ENCODE measurements at places on chromosomes 5 and 9.
A peak's percentile ranks its signal among the peaks of the same experiment; 100 is the strongest.

DNA sequence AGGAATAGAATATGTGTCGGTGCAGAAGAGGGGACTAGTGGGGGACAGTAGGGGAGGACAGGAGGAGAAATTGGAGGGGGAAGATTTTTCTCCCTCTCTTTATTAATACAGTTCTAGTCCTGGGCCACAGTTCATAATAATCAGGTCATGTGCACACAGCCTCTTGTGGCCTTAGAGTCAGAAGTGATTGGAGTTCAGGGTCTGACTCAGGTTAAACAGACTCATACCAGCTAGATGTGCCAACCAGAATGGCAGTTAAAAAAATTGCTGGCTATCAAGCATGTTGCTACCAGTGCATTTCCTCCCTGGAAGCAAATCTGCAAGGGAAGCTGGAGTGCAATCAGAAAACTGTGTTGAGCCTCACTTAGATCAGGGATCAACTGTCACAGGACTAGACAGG lies 132.7 kb upstream of the MAP1B start:
- no peak for DNase-seq

- peak; percentile 35 for DNase-seq
These were observed 1425.4 kb downstream of the FOXD4L5 start for GRCh38 chr9:63859475-63860215.

- DNase-seq: no peak
These were observed 157.7 kb downstream of the NR2F1-AS1 start for GRCh38 chr5:93423300-93423699.

DNA sequence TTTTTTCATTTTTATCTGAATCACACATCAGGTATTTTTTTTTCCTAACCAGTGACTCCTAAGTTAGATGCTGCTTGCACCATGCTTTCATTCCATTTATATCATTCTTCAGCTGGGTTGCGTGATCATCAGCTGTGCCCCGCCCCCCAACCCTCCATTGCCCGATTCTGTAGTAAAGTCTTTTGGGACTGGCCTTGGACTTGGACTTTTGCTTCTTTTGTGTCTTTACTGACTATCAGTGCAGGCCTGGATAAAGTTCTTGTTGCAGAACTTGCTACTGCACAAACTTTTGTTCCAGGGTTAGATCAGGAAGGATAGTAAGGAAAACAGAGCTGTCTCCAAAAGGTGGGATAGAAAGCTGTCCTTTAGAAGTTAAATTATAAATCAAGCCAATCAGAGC lies 38.5 kb downstream of the SLC22A5 start:
- DNase-seq: no peak

Data from suppressor macrophage treated with lipopolysaccharide for 1 hour (primary cell).